ENCODE measurements at places on chromosomes 2 and 18.

DNA sequence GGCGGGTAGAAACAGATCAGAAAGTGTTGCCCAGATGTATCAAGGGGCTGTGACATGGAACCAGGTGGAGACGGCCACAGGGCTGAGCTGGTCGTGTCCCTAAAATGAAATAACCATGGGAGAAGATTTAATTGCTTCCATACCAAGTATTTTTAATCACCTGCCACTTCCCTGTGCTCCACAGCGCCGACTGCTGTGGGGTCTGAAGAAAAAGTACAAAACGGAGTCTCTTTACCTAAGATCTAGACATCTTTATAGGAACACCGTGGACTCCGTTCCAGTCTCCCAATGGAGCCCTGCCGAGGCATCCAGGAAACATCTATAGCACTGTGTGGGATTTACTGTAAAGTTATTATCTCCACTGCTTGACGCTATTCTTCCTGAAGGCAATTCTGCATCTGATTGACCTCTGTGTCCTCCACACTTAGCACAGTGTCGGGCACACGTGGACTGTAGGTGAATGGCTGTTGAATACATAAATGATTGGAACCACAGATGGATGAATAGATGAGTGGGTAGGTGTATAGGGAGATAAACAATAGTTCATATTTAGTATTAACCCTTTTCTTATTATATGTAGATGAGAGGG lies 21.6 kb upstream of the GYPC start:
- DNase-seq, result no peak

- DNase-seq, result no peak
These were observed 117.9 kb upstream of the PPP1CB start for GRCh38 chr2:28633746-28634145.

- no peak for DNase-seq
These were observed 47.3 kb upstream of the C1D start for GRCh38 chr2:68110102-68110501.

GRCh38 chr2:218024871-218025270 lies 22.1 kb upstream of the TNS1 start:
- DNase-seq, result no peak

DNA sequence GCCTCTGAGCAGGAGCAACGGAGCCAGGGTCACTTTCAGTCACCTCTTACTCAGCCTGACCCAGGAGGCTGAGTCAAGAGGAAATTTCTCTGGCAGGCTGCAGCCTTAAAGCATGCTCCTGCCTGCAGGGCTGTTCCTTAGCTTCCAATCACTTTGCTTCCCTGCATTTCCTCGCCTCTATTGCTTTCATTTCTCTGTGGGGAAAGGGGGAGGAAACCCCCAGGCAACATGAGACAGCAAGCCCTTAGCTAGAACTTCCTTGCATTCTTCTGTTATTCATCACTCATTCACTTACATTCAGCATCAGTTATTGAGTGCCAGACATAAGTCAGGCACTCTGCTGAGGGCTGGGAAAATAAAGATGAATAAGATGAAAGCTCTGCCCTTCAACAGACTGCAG lies 13.0 kb downstream of the XDH start:
- no peak for DNase-seq

All from NCI-H1417 (cell line).